ENCODE measurements at places on chromosomes 6 and 20.

DNA sequence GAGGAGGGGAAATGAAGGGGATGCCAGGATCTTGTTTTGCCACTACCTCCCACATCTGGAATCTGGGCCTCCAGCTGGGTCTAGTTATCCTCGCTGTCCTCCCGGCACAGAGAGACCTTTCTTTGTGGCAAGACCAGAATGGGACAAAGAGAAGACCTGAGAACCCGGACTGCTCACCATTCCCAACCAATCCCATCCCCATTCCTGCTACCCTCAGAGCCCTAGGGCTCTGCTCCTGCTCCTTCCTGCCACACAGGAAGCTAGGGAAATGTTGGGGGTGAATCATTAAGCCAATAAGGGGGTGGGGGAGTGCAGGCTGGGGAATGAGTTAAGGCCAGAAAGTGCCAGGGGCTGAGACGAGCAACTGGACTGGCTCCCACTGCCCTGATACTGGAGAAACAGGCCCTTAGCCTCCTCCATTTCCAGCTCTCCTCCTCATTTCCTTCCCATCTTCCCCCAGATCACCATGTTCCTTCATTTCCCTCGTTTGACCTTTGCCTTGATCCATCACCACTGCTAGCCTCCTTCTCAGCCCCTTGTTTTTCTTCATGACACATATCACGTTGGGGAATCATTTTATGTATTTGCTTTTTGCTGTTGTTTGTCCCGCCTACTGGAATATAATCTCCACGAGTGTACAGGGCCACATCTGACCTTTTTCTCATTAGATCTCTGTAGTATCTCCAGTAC lies 4.6 kb upstream of the IER3 start:
- DNase-seq, result no peak

GRCh38 chr20:57476641-57477461 lies 48.1 kb downstream of the CTCFL start:
- DNase-seq, result no peak

DNA sequence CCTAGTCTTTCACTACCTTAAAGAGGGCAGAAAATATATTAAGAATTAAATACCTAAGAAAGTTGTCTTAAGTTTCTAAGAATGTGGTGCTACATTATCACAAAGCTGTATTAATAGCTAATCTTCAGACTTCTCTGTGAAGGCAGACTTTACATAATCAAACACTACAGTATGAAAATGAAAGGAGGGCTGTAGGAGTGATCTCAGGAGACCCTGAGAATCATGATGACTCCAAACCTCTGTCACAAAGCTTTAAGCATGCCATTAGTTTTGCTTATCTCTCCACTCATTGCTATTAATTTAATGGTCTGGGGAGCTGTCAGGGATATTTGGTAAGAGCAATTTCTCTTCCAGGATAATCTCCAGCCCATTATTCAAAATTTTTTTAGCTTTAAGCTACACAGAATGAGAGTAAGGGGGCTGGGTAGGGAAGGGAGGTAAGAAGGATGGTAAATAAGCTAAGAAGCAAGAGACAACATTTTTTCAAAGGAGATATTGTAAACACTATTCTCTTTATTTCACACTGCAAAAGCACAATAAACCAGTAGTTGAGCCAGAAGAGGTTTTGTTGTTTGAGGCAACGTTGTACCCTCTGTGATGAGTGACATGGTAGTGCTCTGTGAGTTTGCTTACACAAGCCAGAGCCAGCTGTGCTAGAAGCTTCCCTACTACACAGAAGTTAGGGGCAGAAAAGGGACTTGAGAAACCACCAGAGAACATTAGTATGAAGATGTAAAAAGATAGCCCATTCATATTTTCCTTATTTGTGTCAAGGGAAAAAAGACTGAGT lies 258.8 kb downstream of the GMDS start:
- no peak for DNase-seq

DNA sequence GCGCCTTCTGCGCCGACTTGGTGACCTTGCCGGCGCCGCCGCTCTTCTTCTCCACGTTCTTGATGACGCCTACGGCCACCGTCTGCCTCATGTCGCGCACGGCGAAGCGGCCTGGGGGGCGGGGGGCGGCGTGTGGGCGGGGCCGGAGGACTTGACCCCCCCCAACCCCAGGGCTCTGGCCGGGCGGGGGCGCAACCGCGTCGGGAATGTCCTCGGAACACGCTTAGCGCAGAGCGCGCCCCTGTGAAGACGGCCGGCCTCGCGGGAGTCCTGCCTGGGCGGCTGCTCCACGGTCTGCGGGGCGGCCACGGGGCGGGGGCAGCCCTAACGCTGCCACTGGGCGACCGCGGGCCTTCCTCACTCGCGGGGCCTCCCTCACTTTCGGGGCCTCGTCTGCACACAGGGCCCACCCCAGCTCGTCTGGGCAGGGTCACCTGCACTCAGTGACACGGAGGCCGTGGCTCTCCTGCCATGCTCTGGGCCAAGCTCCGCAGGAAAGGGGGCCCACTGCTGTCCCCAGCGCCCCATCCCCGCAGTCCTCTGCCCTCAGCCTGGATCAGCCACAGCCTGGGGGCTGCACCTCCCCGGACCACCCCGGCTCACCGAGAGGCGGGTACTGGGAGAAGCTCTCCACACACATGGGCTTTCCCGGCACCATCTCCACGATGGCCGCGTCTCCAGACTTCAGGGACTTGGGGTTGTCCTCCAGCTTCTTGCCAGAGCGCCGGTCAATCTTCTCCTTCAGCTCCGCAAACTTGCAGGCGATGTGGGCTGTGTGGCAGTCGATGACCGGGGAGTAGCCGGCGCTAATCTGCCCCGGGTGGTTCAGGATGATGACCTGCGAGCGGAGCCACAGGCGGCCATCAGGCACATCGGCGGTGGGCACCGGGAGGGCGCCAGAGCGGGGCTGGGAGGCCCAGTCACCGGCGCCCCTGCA lies 10.3 kb downstream of the EEF1A2 start:
- no peak for DNase-seq

DNA sequence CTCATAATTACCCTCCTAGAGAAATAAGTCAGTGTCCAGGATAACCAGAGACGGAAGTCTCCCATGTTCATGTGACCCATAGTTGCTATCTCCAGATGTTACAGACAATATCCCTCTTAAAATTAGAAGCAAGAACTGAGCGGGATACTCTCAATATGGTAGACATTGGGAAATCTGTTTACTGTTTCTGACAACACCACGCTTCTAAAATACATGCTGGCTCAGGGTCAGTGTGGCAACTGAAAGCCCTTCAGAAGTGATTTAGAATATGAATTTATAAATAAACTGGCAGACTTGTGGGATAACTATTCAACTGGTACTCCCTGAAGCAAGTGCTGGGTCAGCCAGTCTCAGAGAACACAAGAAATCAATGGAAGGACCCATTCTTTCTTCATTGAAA lies 108.6 kb downstream of the TASP1 start:
- DNase-seq, result no peak

Data from NCI-H1417 treated with DMSO at 0.1 percent for 48 hours (cell line).